ENCODE measurements at places on chromosomes 3 and 15.

DNA sequence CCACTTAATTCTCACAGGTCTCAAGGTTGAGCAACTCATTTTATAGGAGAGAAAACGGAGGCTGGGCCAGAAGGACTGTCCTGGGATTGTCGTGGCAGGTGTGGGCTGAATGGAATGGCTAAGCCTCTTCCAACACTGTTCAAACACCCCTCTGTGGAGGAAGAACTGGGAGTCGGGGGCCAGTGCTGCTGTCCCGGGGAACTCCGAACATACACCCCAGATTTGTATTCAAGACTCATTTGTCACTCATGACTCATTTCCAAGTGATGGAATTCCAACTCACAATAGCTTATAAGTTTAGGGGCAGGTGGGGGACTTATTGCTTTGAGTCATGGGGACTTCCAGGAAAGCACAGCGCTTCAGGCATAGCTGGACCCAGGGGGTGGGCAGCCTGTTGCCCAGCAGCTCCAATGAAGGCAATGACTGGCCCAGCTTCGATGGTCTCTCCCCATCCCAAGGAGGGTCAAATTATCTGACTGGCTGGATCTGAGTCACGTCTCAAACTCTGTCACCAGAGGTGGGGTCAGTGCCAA lies 72.5 kb downstream of the TM2D3 start:
- DNase-seq: no peak

DNA sequence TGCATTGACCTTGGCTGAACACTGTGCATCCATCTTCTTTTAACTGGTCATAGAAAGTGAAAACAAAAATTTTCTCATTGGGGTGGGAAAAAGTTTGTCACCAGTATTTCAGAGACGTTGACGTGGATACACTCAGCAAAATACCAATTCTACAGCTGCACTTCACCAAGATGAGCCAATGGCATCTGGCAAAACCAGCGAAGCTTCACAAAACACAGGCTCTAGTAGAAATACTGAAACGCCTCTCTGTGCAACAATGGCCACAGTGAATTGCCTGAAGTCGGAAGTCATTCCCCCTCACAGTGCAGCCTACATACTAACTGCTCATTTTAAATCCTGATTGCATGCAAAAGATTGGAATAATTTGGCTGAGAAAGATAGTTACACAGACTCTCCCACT lies 17.0 kb downstream of the PCYT1A start:
- DNase-seq: no peak

- DNase-seq: no peak
Measured at GRCh38 chr3:129651435-129652202, 45.1 kb upstream of the PLXND1 start.

- no peak for DNase-seq
Measured at GRCh38 chr3:118636841-118637240, 397.8 kb downstream of the IGSF11 start.

DNA sequence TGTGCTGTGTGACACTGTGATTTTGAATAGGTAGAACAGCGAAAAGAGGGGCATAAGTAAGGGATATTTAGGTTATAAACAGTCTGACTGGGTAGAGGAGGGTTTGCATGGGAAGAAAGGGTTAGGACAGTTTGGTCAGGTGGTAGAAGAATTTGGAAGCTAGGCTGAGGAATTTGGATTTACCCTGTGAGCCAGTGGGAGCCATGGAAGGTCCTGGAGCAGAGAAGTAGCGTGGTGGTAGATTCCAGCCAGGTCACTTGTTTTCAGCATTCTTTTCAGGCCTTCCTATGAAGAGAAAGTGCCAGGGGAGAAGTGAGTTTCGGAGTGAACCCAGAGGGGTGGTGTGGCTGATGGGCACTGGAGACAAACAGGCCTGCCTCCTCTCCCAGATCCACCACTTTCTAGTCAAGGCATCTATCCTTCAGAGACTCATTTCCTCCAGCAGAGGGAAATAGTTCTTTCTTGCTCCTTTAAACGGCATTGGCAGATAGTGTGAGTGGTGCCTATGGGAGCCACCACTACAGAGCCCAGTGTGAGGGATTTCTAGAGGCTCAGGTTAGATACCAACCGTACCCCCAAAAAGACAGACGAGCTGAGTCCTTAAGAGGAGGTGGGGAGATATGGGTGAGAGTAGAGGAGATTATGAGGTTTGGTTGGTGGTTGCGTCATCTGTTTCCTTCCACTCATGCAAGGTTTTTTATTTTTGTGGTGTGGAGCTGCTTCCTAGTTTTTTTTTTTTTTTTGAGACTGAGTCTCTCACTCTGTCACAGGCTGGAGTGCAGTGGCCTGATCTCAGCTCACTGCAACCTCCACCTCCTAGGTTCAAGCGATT lies 21.2 kb downstream of the PXK start:
- DNase-seq: no peak

- DNase-seq: no peak
Measured at GRCh38 chr3:64773137-64773536, 85.3 kb upstream of the ADAMTS9 start.

DNA sequence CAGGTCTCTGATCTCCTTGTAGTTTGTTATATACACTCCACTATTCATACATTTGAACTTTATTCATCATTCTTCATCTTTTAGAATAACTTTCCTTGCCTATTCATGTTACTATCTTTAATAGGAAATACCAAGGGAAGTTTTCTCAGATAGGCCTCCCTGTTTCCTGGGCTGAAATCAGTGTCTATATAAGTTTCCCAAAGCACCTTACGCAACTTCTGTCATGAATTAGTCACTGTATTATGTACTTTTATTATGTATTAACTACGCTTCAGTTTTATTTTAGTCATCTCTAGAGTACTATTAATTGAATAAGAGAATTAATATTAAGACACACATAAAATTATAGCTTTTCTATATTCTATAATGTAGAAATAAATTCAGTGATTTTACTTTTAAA lies 1481.5 kb downstream of the OTOL1 start:
- DNase-seq: no peak

- no peak for DNase-seq
Measured at GRCh38 chr3:176274161-176274560, 923.1 kb downstream of the TBL1XR1 start.

- no peak for DNase-seq
Measured at GRCh38 chr3:196127308-196128040, 45.6 kb upstream of the TFRC start.

DNA sequence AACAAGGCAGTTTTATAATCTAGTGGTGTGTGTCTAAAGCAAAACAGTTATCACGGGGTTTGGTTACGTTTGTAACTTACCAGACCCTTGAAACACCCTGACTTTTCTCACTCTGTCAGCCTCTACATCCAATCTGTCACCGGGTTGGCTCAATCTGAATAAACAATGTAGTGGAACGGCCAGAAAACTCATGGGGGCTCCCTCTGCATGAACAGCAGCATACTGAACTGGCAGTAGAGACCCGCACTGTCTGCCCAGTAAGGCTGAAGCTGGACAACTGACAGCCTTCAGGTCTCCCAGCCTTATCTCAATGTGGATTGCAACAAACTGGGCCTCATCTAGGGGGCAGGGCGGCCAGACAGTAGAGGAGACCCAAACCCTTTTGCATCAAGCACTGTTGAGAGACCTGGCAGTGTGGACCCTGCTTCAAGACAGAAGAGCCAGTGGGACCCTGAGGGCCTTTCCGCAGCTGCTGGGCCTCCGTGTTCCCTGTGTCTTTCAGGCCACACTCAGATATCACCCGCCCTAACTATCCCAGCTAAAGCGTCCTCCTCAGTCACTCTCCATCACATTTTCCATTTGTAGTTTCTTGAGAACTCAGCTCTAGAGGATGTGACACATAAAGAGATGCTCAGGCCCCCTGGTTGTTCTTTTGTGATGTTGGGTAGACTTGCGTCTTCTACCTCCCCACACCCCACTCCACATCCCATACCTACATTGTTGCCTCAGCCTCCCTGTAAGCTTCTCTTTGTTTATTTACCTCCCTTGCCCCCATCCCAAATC lies 181.2 kb upstream of the NR2E3 start:
- DNase-seq: no peak

DNA sequence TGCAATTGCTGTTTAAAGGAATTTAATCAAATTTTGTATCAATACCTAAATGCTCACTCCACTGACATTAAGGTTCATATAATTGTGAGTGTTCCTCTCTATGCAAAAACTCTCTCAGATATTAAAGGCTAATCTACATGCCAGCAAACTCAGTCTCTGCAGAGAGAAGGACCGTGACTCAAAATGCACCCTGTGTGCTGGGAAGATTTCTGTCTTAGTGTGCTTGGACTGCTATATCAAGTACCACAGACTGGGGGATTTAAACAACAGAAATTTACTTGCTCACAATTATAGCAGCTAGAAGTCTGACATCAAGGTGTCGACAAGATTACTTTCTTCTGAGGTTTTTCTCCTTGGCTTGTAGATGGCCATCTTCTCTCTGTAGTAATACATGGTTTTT lies 18.6 kb upstream of the PFN2 start:
- DNase-seq: no peak

- DNase-seq: no peak
Measured at GRCh38 chr3:142886940-142887339, 1.9 kb downstream of the PCOLCE2 start.

- no peak for DNase-seq
Measured at GRCh38 chr3:109339714-109340648, 2.6 kb upstream of the DPPA4 start.

- no peak for DNase-seq
Measured at GRCh38 chr15:98694161-98694560, 45.8 kb downstream of the IGF1R start.

- DNase-seq: no peak
Measured at GRCh38 chr15:90291679-90292356, 26.3 kb downstream of the NGRN start.

DNA sequence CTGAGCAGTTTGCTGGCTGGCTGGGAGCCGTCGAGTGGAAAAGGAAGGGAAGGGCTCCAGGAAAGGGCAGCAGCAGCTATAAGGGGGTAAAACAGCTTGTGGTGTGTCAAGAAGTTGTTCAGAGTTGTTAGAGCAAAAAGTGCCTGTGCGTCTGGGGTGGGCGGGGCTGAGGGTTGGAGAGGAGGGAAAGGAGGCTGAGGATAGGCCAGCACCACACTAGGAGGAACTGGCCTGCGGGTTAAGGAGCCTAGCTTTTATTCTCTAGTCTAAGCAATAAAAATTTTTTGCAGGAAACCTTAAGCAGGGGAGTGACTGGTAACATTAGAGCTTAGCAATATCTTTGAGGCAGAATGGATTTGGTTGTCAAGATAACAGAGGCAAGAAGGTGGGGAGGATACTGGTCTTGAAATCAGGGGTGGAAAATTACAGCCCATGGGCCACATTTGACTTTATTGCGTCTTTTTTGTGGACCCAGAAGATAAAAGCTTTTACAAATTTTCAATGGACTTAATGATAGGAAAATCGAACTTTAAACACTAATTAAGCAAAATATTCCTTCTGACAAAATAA lies 134.5 kb upstream of the AADACL2 start:
- no peak for DNase-seq

DNA sequence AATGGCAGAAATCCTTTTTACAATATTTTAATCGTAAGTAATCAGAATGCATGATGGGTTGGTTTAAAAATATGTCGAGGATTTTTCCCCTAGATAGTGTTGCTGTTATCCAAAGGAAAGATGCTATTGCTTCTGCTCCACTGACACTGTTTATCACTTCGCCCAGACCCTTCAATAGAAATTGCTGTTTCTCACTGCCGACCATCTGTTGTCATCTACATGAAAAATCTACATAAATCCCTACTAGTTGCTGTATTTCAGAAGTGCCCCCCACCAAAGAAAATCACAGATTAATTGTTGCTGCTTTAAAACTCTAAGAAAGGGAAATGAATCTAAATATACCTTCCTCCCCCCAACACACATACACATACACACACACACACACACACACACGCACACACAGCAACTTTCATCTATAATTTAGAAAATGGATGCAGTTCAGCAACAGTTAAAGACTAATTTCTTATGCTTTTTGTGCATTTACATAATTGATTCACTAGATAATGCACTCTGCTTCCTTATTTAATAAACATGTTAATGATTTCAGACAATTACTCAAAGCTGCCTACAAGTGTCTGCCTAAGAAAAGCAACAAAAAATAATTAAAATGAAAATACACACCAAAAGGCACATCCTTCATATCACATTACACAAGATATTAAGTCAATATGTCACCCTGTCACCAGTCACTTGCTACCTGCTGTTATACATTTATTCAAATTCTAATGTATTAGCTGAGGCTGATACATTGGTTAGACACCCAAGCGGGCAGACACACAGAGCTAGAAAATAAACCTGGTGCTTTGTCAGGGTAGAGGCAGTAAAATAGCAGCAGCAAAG lies 82.8 kb downstream of the RORA start:
- no peak for DNase-seq

- no peak for DNase-seq
Measured at GRCh38 chr15:25706176-25706955, 156.8 kb downstream of the ATP10A start.

DNA sequence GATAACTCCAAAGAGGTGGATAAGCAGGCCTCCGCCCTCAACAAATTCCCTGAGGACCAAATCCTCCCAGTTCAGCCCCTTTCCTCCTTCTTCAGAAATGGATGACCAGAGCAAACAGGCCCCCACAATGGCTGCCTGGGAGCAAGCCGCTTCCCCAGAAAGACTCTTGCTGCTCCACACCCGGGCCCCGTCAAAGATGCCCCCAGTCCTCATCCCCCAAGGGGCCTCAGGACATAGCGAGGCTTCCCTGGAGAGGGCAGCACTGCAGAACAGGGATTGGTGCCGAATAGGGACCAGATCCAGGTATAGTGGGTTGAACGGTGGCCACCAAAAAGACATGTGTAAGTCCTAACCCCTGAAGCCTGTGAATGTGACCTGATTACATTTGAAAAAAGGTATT lies 502.3 kb downstream of the SHQ1 start:
- no peak for DNase-seq

DNA sequence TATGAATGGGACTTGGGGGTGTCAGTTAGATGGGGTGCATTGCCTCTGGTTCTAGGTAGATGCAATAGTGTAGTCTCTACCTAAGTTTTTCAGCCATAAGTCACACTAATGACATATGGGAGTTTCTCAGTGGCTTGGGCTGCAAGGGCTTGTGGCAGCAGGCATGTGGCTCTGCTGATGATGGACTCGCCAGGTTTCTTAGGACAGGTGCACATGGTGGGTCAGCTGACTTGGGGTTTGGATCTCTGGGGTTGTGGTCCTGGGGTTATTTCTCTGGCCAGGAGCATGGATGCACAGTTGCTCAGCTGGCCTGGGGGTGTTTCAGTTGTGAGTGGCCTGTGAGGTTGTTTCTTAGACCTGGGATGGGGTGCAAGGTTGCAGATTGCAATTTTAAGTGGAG lies 120.0 kb upstream of the DCBLD2 start:
- no peak for DNase-seq
